ENCODE measurements at places on chromosomes 11 and 22.

GRCh38 chr11:87463486-87464102 is 425.9 kb downstream of the TMEM135 start:
- peak; percentile 50 for DNase-seq

DNA sequence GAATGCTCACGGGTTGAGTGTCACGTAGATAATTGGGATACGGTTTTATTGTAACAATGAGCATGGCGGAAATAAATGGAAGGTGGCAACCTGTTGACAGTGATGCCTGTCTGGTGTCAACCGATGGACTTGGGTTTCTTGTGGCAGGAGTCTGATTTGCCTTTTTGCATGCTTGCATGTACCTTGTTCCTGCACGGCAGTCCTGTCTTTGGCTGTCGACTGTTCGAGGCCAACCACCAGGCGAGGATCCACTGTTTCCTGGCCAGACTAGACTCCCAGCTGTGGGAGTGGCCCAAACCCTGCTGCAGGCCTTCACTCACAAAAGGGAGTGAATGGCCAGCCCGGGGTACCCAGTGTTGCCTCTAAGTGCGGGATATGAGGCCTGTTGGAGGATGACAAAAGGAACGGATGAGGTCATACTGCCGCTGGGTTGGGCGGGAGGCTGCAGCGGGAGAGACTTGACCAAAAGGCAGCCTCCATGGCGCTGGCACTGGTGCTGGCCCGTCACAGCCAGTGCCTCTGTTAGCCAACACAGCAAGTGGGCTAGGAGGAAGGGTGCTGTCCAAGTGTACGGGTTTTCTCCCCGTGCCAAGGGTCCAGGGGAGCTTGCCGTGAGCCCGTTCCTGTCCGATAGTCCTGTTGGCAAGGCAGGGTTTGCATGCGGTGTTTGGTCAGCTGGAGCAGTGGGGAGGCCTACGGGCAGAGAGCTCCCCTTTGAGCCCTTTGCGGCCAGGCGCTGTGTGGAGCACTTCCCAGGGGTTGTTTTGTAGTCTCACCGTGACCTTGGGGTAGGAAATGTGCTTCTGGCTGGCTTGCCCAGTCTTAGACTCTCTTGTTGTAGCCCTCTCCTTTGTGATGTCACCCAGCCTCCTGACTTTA is 974 bp downstream of the DGCR8 start:
- peak; percentile 81 for DNase-seq

- DNase-seq = no peak
Observed at GRCh38 chr22:19424186-19424500, 7.4 kb downstream of the HIRA start.

DNA sequence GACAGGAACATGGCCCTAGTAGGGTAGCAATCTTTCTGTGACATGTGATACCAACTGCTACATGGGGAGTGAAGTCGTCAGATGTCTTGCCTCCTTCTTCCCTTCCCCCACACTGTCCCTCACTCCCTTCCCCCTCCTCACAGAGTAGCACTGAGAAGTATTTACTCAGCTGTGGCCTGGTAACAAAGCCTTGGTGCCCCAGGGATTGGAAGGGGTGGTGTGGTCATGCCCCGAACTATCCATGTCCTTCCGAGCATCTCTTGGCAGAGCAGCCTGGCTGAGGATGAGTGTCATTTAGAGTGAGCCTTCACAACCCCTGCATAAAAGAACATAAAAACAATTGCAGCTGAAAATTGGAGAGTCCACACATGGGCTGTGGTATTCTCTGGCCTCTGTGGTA is 46.1 kb downstream of the ARFGAP2 start:
- no peak for DNase-seq

- DNase-seq = no peak
Observed at GRCh38 chr22:30056015-30056414, 24.2 kb upstream of the HORMAD2 start.

DNA sequence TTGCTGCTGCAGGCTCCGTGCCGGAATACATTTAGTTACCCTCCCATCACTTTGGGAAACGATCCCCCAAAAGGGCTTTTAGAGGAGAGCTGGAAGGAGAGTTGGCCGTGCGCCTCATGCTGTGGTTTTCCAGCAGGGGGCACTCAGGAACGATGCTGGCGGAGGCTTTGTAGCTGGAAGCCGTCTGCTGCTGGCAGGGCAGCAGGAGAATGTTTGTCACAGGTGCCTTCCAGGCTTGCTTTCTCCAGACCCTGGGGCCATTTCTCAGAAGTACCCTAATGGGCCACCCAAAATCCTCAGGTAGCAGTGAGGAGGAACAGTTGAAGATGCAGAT is 30.0 kb upstream of the CABP7 start:
- DNase-seq = peak; percentile 36

- peak; percentile 98 for DNase-seq
Observed at GRCh38 chr22:46007848-46008261, 30.9 kb upstream of the WNT7B start.

GRCh38 chr11:117172724-117173421 is 5.7 kb upstream of the SIDT2 start:
- DNase-seq = no peak

GRCh38 chr22:37281195-37281594 is 1.1 kb upstream of the CYTH4 start:
- DNase-seq = no peak

DNA sequence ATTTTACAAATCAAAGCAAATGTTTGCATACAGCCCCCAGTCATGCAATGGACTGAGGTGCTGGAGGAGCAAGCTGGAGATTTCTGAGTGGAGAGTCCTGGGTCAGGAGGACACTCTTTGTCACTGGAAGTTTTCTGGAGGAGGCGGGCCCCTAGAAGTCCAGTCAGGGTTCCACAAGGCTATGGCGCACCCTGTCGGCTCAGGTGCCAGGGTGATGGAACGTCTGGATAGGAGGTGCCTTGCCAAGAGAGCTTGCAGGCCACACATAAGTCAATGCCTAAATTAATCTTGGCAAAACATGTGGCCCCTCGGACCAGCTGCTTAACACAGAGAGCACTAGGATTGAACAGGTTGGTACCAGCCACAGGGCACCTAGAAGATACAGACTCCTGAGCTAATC is 174.7 kb upstream of the CADM1 start:
- no peak for DNase-seq

GRCh38 chr11:119793335-119793984 is 64.5 kb upstream of the NECTIN1 start:
- no peak for DNase-seq

DNA sequence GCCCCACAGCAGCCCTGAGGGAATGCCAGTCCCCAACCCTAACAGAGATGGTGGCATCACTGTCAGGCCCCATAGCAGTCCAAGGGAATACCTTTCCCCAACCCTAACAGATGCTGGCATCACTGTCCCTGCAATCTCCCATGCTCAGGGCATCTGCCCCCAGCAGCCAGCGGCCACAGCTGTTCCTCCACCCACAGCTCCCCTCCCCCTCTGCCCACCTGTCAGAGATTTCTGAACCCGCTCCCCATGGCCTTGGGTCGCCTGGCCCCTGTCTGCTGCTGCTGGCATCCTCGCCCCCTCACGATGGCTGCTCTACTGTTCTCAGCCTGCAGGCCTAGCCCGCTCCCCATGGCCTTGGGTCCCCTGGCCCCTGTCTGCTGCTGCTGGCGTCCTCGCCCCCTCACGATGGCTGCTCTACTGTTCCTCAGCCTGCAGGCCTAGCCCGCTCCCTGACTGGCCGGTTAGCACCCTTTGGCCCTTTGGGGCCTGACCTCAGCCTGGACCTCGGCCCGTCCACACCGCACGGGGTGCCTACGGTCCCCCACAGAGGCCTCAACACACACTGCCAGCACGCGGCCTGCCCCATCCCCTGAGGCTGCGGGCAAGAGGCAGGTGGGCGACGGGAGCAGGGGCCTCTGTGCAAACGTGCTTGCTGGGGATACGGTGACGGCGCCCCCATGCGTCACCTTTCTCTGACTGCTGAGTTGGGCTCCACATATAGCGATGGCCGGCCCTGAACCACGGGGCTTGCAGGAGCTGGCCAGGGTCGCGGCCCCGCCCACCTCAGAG is 20.7 kb downstream of the CHID1 start:
- DNase-seq = no peak

DNA sequence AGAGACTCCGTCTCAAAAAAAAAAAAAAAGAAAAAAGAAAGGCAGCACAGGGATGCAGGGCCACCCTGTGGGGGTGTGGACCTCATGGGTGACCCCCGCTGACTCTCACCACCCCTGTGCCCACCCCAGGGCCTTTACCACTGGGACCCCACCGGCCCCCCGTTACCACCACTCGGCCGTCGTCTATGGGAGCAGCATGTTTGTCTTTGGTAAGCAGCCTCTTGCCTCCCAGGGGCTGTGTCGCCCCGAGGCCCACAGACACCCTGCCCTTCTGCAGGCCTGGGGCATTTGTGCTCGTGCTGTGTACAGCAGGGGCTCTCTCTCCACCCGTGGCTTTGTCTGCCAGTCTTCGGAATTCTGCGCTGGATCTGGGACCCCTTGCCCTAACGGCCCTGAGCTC is 5.3 kb downstream of the LZTR1 start:
- no peak for DNase-seq

GRCh38 chr11:18012122-18012905 is 533 bp downstream of the SERGEF start:
- peak; percentile 25 for DNase-seq

- no peak for DNase-seq
Observed at GRCh38 chr11:110860461-110860860, 148.2 kb upstream of the ARHGAP20 start.

DNA sequence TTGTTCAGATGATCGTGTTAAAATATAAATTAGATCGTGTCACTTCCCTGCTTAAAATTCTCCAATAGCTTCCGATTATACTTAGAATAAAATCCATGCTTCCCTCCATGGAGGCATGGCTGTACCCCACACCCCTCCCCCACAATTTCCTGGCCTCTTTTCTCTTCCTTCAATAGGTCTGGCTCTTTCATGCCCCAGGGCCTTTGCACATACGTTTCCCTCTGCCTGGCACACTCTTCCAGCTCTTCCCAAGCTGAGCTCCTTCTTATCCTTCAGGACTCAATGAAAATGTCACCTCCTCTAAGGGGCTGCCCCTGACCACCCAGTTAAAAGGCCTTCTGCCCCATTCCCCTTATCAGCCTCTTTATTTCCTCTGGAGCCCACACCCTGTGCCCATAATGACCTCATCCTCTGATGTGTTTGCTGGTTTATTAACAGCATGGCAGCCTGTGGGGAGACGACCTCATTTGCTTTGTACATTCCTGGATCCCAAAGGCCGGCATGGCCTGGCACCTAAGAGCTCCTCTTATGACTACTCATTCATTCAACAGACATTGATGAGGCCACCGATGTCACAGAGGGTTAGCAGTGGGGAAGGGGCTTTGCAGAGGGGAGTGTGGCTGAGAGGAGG is 9.0 kb upstream of the FLRT1 start:
- DNase-seq = no peak

DNA sequence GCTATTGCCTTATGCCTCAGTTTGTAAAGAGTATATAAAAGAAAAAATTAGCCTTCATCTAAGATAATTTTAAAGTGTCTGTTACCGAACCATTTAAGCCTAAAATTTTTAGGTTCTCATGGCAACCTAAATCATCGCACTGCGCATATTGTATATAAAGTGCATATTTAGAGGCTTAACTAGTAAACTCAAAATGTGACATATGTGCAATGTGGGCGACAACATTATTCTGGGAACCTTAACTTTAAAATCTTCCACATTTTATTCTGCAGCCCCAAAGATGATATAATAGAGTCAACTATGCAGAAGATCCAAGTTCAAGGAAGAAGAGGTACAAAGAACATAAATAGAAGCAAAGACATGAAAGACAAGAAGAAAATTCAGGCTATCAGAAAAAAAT is 23.0 kb downstream of the CELF1 start:
- DNase-seq = no peak

DNA sequence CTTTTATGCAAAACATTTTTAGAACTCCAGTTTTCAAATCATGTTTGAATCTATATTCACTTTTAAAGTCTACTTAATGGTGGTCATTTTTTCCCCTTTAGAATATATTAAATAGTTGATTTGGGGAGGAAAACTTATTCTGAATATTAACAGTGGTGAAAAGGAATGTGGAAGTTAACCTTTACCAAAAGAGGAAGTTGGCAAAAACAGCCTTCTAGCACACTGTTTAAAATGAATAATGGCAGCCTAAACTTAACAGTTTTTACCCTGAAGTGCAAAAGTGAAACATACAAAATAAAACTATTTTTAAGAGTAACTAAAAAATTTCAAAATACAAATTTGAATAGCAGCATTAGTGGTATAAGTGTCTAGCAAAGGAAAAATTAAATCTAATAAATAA is 86.4 kb downstream of the GRK3 start:
- no peak for DNase-seq

All from EL (cell line).